ENCODE measurements at places on chromosomes 6 and 20.

GRCh38 chr6:15341311-15342001 is 95.6 kb downstream of the JARID2 start:
- no peak for DNase-seq

GRCh38 chr20:46599227-46599987 is 49.0 kb upstream of the OCSTAMP start:
- no peak for DNase-seq

GRCh38 chr20:45848421-45848820 is 8.8 kb downstream of the ACOT8 start:
- DNase-seq: no peak

DNA sequence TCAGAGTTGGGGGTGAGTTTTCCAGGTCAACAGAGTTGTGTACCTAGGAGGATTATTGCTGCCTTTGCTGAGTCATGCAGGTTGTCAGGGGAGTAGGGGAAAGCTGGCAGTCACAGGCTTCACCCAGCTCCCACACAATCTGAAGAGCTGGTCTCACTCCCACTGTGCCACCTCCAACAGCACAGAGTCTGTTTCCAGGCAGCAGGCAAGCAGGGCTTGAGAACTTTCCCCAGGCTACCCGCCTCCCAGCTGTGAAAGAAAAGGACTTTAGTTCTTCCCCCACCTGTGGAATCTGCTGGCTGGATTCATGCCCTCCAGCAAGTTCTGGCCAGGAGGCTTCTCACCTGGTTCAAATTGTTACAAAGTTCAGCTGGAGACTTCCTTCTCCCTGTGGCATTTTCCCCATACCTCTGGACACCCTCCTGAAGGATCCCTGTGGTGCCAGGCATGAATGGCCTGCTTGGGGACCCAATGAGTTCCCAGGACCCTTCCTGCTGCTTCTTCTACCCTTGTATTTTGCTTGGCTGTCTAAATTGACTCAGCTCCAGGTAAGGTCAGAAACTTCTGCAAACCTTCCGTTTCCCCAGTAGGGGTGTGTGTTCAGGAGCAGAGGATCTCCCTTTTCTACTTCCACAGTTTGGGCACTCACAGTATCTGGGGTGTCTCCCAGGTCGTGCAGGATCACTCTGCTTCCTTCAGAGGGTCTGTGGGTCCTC is 378.1 kb upstream of the MAN1A1 start:
- DNase-seq: no peak

DNA sequence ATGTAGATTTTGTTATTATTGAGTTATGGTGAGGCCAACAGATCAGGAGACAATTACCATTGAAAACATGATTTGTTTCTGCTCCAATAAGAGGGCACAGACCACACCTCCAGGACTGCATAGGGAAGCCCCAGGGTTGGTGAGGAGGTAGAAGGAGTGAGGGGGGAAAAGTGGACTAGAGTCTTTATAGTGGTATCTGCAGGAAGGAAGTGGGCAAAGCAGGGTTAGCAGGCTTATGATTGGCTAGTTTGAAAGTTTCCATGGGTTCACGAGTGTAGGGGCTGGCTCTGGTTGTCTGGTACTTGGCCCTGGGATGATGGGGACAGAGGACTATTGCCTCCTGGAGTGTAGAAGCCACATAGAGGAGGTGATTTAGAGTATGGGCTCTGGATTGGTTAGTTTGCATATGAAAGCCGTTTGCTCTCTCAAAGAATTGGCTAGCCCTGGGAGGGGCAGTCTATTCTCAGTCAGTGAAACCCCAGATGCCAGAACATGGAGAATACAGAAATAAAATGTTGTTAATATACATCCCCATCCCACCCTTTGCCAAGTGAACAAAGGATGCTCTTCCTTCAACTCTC is 156.6 kb downstream of the KLHL32 start:
- no peak for DNase-seq

- DNase-seq: no peak
Measured at GRCh38 chr6:127630800-127631199, 53.8 kb downstream of the C6orf58 start.

DNA sequence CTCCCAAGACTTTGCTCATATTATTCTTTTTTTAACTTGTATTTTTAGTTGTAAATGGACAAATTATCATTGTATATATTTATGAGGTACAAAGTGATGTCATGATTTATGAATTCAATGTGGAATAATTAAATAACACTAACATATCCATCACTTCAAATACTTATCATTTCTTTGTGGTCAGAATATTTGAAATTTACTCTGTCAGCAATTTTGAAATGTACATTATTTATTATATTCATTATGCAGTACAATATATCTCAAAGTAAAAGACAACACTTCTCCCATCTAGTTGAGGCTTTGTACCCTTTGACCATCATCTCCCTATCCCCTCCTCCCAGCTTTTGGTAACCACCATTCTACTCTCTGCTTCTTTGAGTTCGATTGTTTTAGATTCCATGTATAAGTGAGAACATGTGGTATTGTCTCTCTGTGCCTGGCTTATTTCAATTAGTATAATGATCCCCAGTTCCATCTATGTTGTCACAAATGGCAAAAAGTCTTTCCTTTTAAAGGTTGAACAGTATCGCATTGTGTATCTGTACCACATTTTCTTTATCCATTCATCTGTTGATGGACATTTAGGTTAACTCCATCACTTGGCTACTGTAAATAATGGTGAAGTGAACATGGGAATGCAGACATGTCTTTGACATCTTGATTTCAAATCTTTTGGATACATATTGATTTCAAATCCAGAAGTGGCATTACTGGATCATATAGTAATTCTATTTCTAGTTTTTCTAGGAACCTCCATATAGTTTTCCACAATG is 197.2 kb downstream of the KIF6 start:
- DNase-seq: no peak

- no peak for DNase-seq
Measured at GRCh38 chr20:5040345-5040744, 39.0 kb upstream of the SLC23A2 start.

GRCh38 chr6:147507162-147508041 is 1.1 kb upstream of the SAMD5 start:
- DNase-seq: no peak

- DNase-seq: no peak
Measured at GRCh38 chr20:63432577-63433325, 39.7 kb downstream of the KCNQ2 start.

- DNase-seq: no peak
Measured at GRCh38 chr6:71077655-71078054, 120.8 kb upstream of the B3GAT2 start.

GRCh38 chr6:217048-217659 is 75.1 kb upstream of the DUSP22 start:
- DNase-seq: no peak

- no peak for DNase-seq
Measured at GRCh38 chr6:155274533-155274932, 10.7 kb downstream of the CLDN20 start.

GRCh38 chr20:17786221-17786718 is 86.5 kb downstream of the BANF2 start:
- DNase-seq: no peak

Measured in left forelimb (tissue), 1 donor.